ENCODE measurements at places on chromosomes 2 and 18.

DNA sequence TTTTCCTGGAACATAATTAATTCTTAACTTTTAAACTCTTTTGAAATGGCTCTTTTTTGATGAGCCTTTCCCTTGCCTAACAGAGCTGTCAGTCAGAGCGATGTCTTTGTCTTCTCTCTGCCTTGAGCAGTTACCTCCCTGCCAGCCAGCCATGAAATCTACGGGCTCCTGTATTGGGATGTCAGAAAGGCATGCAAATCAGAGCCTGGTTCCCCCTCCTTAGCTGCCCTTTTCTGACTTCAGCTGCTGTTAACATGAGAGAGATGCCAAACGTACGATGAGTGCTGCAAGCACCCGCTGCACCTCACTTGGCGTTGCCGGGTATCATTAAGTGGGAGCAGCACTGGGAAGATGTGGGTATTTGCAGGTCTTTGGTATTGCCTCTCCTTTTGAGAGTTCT lies 131.4 kb upstream of the BOD1L2 start:
- DNase-seq, result no peak

DNA sequence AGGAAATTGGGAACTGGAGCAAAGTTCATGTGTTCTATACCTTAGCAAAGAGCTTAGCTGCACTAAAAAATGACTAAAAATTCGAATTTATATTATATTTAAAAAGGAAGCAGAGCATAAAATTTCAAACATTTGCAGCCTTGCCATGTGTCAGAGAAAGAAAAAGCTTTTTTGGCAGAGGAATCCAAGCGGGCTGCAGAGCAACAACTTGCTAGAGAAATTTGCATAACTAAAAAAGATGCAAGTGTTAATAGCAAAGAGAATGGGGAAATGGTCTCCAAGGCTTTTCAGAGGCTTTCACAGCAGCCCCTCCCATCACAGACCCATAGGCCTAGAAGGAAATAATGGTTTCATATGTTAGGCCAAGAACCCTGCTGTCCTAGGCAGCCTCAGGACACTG lies 1315.9 kb downstream of the DSC3 start:
- no peak for DNase-seq

GRCh38 chr2:207768168-207768865 lies 1.4 kb downstream of the FZD5 start:
- no peak for DNase-seq

- no peak for DNase-seq
These were observed 113.7 kb downstream of the BARD1 start for GRCh38 chr2:214695789-214696188.

DNA sequence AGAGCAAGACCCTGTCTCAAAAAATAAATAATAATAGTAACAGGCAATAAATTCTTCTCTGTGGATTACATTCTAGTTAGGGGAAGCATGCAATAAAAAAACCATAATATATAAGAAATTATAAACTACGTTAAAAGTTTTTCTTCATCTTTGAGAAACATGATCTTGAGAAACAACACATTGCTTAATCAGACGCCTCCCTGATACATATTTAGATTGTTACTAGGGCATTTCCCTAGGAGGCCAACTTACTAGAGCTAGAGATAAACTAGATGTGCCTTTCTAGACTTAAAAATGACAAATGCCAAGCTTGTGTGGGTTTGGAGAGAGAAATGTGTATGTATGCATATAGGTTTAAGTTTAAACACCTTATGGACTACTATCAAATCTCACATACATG lies 76.3 kb upstream of the GALNT5 start:
- no peak for DNase-seq

- DNase-seq, result no peak
These were observed 470 bp downstream of the KCNF1 start for GRCh38 chr2:10912076-10912731.

DNA sequence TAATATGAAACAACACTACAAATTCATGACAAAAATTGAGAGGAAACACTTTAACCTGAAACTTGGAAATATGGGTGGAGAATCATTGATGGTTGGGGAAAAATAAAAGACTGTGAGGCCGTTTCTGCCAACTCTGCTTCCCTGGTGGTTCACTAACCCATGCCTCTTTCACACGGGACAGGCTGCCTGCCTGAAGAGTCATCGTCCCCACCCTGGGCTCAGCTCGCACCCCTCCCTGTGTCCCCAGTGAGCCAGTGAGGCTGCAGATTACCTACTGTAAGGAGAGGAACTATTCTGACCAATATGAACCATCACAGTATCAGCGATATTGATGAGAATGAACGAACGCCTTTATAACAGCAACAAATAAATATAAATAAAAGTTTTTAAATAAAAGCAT lies 357.8 kb upstream of the CDH20 start:
- DNase-seq, result no peak

- DNase-seq, result no peak
These were observed 6.0 kb downstream of the KRCC1 start for GRCh38 chr2:88049622-88050021.

- DNase-seq, result no peak
These were observed 26.9 kb upstream of the TNS1 start for GRCh38 chr2:218029366-218030360.

DNA sequence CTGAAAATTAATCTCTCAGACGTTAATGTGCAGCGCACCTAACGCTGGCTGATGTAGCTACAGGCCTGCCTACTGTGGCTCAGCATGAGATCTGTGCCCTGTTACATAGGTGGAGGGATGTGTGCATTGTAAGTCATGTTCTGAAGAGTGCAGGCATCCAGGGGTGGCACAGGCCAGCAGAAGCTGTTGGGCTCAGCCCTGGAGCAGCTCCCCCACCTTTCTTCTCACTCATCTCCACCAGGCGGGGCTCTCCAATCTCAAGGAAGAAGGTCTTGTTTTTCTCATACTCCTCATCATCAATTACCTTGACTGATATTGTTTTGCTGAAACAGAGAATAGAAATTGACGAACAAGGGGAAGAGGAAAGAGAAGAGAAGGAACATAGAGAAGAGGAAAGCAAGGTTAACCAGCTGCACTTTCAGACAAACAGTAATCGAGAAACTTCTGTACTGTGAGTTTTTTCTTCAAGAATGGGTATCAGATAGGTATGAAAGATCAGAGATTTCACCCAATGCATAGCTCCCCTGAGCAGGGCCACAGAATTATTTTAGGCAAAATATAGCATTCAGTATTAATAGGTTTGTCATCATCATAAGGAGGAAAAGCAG lies 273.6 kb downstream of the SLC8A1 start:
- no peak for DNase-seq
